ENCODE measurements at places on chromosomes 1 and 21. TPM values are rescaled to one million over a fixed set of nuclear protein-coding genes. Genes with fewer than 3 reads are reported as not detected.

TMCC2 gene
- polyA plus RNA-seq: 10.8 TPM

GRCh38 chr21:38438462-38438893 lies 59.8 kb downstream of the ERG start:
- DNase-seq: no peak

- DNase-seq: no peak
These were observed 8.3 kb downstream of the TEX35 start for GRCh38 chr1:178521241-178521640.

- DNase-seq: no peak
These were observed 18.3 kb upstream of the SHISA4 start for GRCh38 chr1:201870397-201870796.

SPRR5 gene
- not detected for polyA plus RNA-seq

- DNase-seq: no peak
These were observed 250.5 kb upstream of the DUSP10 start for GRCh38 chr1:221992427-221992826.

GRCh38 chr1:206897175-206897574 lies at the start of gene IL24:
IL24 (plus strand) TSS chr1:206897443; CDS start chr1:206897833, 390 bp downstream.
- DNase-seq: no peak

DNA sequence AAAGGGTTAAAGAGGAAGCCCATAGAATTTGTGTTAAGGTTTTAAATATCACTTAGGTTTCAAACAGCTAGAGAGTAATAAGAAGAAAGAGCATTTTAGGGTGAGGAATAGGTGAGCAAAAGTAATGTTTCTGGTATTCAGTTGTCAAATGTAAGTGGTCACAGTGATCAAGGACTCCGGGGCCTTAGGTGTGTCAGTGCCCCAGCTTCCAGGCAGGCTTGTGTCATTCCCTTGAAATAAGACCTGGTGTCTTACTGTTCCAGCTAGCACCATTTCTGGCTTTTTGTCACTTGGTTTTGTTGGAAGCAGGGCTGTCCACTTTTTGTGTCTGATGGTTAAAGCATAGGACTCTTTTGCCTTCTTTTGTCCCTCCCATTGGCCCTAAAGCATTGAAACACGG lies 69.6 kb downstream of the DYRK1A start:
- DNase-seq: no peak

DNA sequence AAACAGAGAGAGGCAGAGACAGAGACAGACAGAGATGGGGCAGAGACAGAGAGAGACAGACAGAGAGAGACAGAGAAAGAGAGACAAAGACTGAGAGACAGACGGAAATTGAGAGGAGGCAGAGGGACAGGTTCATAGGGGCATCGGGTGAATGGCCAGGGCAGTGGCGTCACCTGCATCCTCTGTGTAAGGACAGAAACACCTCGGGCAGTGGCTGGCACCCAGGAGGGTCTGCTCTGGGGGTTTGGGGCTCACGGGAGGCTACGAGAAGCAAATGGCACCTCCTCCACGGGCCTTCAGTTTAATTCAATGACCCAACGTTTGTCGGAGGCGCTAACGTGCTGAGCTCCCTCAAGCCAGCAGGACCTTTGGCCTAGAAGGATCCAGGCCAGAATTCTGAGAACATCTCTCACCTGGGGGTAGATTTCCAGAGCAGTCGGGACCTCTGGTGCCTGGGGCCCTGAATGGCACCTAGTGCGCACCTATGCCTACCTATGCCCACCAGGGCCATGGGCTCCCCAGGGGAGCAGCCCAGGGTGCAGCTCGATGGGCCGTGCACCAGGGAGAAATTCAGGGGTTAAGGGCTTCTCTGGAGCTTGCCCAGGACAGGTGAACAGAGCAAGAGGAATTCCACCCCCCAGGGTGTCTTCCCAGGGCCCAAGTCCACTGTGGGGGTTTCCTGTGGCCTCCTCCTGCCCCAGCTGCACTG lies 20.6 kb upstream of the PTTG1IP start:
- no peak for DNase-seq

DNA sequence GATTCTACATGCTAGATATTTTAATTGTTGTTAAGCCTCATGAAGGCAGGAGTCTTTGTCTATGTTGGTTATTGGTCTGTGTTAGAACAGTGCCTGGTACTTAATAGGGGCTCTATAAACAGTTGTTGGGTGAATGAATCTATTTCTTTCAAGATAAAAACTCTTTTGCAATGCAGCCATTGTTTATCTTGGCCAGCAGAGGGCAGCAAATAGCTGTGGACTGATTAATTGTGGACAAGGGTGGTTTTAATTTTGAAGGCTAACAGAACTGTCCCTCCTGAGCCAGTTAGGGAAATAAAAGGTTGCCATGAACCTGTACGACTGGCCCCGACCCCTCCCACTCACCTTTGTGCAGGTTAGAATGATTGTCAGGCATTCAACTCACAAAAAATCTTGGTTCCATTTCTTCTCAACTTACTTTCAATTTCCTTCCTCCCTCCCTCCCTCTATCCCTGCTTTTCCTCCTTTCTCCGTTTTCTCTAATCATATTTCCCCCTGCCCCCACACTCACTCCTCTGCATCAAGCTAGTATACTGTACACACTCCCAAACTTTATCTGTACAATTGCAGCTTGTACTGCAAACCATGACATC lies 66.3 kb upstream of the DIRAS3 start:
- no peak for DNase-seq

CLDN8 gene
- polyA plus RNA-seq: not detected

- no peak for DNase-seq
These were observed 3.2 kb upstream of the CCNL2 start for GRCh38 chr1:1402072-1402900.

FBLIM1 gene
- 39.5 TPM for polyA plus RNA-seq

ITSN1 gene
- polyA plus RNA-seq: 32.7 TPM

GUCA2B gene
- polyA plus RNA-seq: not detected

- no peak for DNase-seq
These were observed 59.6 kb downstream of the FMN2 start for GRCh38 chr1:240151136-240151735.

GRCh38 chr21:18840239-18840638 lies 436.7 kb upstream of the TMPRSS15 start:
- DNase-seq: no peak

DNA sequence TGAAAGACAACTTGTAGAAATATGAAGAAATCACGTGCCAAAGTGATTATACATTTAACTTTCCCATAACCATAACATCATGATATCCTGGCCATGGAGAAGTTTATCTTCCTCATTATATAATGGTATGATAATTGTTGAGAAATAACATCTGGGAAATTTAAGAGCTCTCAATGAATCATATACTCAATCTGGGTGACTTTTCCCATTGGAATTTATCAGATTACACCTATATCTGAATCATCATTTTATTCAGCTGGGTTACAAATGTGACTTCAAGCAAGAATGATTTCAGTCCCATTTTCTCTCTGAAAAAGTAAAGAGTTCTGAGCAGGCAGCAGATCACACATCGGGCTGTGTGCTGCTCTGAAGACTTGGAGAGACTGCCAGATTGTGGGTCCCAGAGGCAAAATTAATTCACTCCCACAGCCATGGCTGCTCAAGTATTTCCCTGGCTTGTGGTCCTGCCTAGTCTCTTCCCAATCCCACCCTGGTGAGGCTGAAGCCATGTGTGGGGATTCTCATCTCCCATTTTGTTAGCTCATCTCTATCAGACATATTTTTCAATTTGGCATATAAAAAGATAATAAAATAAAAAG lies 278.0 kb downstream of the MRPL39 start:
- no peak for DNase-seq

GSTM5 gene
- polyA plus RNA-seq: 16.6 TPM

GRCh38 chr1:9233241-9233941 lies 1.2 kb upstream of the H6PD start:
- DNase-seq: no peak

OR14A16 gene
- not detected for polyA plus RNA-seq

- DNase-seq: no peak
These were observed 205.8 kb downstream of the PTPRU start for GRCh38 chr1:29441916-29442668.

DNA sequence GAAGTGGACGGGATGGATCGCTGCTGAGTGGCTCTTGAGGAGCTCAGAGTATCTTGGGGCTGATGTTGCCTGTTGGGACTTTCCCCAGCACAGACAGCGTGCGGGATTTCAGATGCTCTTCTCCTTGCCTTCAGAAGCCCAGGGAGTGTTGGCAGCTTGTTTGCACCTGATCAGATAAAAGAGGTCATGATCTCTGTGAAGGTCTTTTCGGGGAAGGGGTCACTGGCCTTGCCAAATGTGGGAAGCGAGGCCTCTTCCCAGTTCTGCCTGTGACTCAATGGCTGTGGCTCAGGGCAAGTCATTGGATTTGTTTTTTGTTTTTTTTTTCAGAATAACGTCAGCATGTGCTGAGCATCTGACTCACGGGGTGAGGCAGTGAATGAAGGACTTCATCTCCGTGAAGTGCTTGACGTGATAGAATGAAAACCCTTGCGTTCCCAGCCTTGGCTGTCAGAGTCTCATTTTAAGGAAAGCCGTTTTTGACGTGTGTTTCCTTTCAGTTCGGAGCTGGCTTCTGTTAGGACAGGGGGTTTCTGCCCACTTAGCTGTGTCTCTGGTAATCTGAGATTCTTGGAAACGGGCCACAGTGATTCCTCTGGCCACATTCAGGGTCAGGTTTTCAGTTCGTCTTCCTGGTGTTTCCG lies 46.7 kb downstream of the GALNT2 start:
- no peak for DNase-seq

RNU1-3 gene
- not detected for polyA plus RNA-seq

- no peak for DNase-seq
These were observed 1.9 kb upstream of the OLFML2B start for GRCh38 chr1:162025541-162025940.

DNA sequence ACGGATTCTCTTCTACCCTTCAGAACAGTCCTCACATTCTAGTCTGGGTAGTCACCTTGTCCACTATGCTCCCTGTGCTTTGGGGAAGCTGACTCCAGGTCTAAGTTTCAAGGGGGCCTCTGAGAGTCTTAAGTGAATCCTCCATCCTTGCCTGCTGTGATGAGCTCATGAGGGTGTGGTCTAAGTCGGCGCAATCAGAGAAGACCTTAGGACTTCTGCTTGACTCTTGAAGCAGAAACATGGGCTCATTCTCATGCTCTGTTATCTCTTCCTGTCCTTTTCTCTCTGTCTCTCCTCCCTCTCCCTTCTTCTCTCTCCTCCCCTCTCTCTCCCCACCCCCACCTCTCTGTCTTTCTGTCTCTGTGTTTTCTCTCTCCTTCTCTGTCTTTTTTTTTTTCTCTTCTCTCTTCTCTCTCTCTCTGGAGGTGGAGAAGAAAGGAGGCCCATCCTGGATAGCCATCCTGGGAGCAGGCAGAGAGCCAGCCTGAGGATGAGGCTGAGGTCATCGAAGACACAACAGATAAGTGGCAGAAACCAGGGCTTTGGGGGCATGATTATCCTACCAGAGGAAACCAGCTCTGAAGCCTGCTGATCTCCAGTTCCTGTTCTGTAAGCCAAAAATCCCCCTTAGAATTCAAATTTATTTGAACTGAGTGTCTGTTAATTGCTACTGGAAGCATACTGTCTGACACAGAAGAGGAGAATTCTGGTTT lies 245.6 kb downstream of the SIPA1L2 start:
- no peak for DNase-seq

C1QC gene
- 23.9 TPM for polyA plus RNA-seq

GRCh38 chr1:201284636-201285035 lies 1.3 kb downstream of the PKP1 start:
- DNase-seq: no peak

GRCh38 chr1:54327386-54328065 lies 78.7 kb downstream of the SSBP3 start:
- DNase-seq: no peak

DNA sequence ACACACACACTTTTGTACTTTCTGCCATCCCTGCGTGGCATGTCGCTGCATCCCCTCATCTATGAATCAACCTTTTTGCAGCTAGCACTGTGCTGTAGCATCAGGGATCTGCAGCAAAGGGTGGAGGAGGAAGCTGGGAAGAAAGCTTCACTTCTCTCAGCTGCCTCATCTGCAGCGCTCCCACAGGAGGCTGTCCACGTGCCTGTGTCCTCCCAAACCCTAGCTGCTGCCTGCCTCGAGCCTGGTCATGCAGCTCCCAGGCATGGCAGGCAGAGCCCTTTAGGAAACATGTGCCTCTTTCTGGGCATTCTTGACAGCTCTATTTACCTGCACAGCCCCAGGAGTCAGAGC lies 262.1 kb upstream of the SGIP1 start:
- DNase-seq: no peak

CAMSAP2 gene
- 17.6 TPM for polyA plus RNA-seq

TXNDC12 gene
- polyA plus RNA-seq: 35.5 TPM

AIRE gene
- polyA plus RNA-seq: not detected

KCNQ4 gene
- 35.5 TPM for polyA plus RNA-seq

DNA sequence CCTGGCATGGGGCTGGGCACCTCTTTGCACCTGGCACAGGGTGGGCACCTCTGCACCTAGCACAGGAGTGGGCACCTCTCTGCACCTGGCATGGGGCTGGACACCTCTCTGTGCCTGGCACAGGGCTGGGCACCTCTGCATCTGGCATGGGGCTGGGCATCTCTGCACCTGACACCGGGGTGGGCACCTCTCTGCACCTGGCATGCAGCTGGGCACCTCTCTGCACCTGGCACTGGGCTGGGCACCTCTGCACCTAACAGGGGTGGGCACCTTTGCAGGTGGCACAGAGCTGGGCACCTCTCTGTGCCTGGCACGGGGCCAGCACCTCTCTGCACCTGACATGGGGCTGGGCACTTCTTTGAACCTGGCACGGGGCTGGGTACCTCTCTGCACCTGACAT lies 29.4 kb upstream of the CCDC27 start:
- DNase-seq: no peak

DAB1 gene
- 3.6 TPM for polyA plus RNA-seq

GRCh38 chr1:164756741-164757140 lies 197.8 kb downstream of the PBX1 start:
- DNase-seq: no peak

DNA sequence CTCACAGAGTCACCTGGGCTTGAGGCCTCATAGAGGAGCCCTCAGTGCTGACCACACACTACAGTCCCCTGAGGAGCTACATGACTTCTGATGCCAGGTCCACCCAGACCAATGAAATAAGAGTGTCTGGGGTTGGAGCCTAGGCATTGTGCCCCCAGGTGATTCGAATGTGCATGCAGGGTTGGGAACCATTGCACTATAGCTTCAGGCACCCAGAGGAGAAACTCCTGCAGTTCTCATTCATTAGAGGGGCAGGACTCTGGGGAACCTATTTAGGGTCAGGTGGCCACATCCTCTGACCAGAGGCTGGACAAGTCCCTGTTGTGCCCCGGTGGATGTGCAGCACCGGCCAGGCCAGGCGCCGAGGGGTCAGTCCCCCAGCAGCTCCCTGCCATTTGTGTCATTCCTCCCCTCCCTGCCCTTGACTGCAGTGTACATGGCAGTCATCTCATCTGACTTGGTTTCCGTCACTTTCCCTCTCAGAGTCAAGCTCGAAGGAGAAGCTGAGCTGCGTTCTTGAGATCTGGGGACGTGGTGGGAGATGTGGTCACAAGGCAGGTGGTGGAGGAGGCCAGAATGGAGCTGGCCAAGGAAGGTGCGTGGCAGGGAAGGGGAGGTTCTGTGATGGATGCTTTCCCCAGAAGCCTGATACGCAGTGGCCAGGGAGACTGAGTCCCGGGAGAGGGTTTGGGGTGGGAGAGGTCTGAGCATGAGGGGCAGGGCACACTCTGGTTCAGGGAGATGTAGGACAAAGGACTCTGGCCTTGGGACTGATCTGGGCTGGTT lies 6.4 kb downstream of the CLDN19 start:
- DNase-seq: no peak

All from forelimb muscle (tissue), 1 donor.